GM12891 (cell line): ENCODE measurements at places on chromosomes 7 and 10.

DNA sequence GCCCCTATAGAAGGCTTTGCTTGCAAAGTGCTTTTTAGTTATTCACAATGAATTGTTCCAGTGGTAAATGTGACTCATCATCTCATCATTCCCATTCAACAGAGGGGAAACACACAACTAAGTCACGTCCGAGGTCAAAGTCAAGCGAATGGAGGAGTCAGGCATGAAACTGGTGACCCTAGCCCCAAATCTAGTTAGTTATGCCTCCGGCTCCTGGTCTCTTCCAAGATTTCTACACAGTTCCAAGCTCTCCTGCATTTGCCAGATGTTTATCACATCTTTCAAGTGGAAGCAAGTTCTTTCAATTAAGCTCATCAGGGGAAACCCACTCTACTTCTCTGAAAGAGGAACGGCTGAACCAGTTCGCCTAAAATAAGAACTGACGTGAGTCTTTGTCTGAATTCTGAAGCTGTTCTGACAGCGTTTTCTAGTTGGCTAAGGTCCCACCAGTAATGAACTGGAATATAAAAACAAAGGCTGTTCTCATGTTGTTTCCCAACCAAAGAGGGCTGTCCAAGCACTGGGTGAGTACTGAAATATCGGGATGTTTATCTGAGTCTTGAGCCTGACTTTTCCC, 140.9 kb upstream of the NRBF2 start:
- DNase-seq, result no peak

DNA sequence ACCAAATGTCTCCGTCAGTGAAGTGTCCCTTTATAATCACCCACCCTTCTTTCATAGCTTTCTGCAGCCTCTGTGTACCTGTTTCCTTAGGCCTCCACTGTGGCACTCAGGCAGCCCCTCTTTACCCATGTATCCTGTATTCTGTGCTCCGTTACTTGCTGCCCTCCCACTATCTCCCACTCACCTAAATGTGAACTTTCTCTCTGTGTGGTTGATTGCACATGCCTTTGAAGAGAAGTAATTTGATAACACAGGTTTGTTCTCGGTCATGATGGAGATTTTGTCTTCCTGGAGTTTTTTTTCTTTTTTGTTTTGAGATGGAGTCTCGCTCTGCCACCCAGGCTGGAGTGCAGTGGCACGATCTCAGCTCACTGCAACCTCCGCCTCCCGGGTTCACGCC, 61.5 kb downstream of the REEP3 start:
- no peak for DNase-seq

DNA sequence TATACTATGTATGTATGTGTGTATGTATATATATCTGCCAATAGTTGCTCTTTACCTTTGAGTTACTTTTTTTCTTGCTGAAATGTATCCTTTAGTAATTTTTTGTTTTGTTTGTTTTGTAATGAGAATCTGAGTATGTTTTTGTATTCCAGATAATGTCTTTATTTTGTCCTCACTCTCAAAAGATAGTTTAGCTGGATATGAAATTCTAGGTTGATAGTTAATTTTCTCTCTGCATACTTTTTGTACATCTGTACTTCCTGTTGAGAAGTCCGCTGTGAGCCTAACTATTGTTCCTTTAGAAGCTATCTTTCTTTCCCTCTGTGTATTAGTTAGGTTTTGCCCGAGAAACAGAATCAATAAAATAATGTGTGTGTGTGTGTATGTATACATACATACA, 29.5 kb downstream of the BUB3 start:
- DNase-seq, result no peak

- DNase-seq, result no peak
These were observed 606.0 kb upstream of the GHITM start for GRCh38 chr10:83533290-83533689.

DNA sequence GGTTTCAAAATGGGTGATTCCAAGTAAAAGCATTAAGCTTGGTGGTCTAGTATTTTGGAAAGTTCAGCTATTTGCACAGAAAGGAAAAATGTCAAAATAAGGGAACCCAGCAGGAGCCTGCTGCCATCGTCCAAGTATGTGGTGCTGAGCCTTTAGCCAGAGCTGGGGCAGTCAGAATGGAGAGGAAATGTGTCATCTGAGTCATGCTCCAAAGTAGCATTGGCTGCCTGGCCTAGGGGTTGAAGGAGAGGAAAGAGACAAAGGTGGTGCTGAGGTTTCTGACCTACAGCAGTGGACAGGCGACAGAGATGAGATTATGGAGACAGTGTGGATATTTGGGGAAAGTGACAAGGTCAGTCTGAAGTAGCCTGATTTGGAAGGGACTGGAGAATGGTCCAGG, 103.9 kb downstream of the PLCE1 start:
- no peak for DNase-seq
